Germinal center (tissue), 1 donor: ENCODE measurements at places on chromosomes 1 and 21.

DNA sequence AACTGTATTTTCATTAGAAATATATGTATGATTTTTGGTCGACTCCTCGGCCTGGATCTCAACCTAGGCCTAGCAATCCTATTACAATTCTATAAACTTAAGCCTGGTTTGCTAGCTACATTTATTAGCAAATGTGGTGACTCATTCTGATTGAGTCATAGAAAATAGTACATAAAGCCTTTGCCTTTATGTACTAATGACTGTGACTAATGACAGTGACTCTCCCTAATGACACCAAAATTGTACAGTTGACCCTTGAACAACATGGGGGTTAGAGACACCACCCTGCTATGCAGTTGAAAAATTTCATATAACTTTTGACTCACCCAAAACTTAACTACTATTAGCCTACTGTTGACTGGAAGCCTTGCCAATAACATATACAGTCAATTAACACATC, 78.9 kb downstream of the CLEC20A start:
- no peak for DNase-seq

GRCh38 chr1:114219172-114219868, 65.7 kb upstream of the SYT6 start:
- DNase-seq, result no peak

- no peak for DNase-seq
Observed at GRCh38 chr1:5989731-5990271, 2.4 kb downstream of the NPHP4 start.

DNA sequence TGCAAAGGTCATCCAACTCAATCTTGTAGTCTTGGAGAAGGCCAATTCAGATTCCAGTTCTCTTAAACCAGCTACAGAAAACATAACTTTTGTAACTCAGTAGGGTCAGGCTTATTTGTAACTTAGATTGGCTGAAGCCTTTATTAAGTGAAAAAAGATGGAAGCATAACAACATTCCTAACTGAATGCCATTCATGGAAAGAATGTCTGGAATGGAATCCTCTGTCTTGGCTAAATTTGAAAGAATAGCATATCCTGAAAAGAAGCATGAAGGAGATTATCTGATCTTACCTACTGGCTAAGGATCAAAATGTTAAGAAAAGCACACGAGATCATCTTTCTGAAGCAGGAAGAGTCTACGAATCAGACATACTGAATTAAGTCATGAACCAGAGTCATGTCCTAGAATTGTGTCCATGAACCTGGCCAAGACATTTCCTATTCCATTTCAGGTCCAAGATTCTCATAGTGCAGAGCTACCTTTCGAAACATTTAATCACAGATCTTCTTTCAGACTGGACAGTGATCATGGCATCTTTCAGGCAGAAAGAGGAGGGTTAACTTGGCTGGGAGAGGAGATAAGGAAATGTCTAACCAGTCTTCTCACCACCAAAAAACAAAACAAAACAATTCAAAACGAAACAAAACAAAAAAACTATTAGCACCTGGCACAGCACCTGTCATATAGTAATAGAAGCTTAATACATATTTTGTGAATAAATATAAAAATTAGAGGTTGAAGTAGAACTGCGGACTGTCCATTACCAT, 75.6 kb downstream of the XCL2 start:
- DNase-seq, result no peak

- no peak for DNase-seq
Observed at GRCh38 chr21:24372506-24372905, 1234.8 kb downstream of the MRPL39 start.
